Activated T-helper 1 cell treated with Interleukin-2 at 50 U/mL for 16 hours (primary cell): ENCODE measurements at places on chromosomes 6 and 20.

- no peak for DNase-seq
Measured at GRCh38 chr6:11096109-11096508, 2.5 kb downstream of the SMIM13 start.

GRCh38 chr6:145352382-145353080 lies 382.8 kb downstream of the EPM2A start:
- DNase-seq = no peak

- no peak for DNase-seq
Measured at GRCh38 chr6:1635305-1636010, 25.7 kb downstream of the FOXC1 start.

- no peak for DNase-seq
Measured at GRCh38 chr20:44910690-44911262, 916 bp downstream of the PABPC1L start.

GRCh38 chr20:44097521-44098255 lies 89.3 kb downstream of the JPH2 start:
- DNase-seq = no peak

DNA sequence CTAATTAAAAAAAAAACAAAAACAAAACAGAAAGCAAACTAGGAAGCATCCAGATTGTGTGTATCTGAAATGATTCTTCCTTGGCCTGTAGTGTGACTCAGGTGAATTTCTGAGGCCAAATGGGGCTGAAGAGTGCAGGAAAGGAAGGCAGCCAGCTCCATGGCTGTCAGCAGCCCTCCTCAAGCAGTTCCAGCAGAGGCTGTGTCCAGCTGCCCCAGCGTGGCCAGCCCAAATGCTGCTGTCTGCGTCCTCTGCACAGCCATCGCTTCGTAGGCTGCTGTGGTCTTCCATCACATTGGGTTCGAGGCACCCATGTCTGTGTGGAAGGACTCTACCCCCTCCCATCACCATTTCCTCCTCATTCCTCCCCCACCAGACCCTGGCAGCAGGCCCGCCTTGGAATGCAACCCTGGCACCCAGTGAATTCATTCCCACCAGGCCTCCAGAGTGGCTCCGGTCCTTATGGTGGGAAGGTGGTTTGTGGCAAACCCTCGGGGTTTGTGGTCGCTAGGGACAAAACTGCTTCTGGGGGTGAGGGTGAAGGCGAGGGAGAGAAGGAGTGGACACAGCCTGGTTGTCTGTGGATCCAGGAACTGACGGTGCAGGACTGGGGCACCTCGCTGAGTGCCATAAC lies 81.5 kb downstream of the MYLK4 start:
- DNase-seq = no peak

DNA sequence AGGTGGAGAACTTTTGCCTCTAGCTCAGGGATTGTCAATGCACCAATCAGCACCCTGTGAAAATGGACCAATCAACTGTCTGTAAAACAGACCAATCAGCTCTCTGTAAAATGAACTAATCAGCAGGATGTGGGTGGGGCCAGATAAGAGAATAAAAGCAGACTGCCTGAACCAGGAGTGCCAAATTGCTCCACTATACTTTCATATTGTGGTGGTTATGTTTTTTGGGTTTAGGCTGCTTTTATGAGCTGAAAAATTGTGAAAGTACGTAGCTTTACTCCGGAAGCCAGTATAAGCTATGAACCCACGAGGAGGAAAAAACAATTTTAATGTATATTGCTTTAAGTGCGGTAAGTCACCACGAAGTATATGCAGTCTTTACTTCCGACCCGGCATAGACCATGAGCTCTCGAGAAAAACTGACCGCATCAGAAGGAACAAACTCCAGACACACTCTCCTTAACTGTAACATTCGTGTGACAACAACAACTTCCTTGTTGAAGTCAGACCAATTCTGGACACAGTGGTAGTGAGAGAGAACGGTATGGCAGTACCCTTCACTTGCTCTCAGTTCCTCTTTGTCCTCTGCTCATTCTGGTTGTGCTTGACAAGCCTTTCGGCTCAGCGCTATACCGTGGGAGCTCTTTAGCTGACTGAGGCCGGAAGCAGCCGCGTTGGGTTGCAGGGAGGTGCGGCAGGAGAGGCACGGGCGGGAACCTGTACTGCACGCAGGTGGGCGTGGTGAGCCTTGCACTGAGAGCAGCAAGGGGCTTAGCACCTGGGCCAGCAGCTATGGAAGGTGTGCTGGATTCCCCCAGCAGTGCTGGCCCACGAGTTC lies 81.9 kb upstream of the E2F3 start:
- peak; percentile 62 for DNase-seq

DNA sequence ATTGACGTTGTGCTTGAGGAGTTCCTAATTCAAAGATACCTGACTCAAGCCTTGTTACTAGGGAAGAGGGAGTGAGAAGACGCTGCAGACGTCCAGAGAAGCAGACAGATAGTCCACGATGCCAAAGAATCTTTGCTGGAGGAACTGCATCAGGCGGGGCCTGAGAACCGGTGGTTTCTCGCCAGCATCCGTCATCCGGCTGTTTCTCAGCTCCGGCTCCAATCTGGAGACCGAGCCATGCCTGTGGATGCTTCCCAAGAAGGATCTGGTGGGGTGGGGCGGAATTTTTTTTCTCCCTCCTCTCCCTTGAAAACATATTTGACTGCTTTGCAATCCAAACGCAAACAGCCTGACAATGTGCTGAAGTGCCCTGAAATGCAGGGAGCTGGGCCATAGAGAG lies 125.8 kb upstream of the SRSF6 start:
- no peak for DNase-seq

- no peak for DNase-seq
Measured at GRCh38 chr20:50272724-50273446, 82.3 kb downstream of the CEBPB start.

GRCh38 chr6:64538722-64539121 lies 903.1 kb downstream of the PHF3 start:
- DNase-seq = no peak

- no peak for DNase-seq
Measured at GRCh38 chr6:15628499-15629131, 34.2 kb downstream of the DTNBP1 start.

DNA sequence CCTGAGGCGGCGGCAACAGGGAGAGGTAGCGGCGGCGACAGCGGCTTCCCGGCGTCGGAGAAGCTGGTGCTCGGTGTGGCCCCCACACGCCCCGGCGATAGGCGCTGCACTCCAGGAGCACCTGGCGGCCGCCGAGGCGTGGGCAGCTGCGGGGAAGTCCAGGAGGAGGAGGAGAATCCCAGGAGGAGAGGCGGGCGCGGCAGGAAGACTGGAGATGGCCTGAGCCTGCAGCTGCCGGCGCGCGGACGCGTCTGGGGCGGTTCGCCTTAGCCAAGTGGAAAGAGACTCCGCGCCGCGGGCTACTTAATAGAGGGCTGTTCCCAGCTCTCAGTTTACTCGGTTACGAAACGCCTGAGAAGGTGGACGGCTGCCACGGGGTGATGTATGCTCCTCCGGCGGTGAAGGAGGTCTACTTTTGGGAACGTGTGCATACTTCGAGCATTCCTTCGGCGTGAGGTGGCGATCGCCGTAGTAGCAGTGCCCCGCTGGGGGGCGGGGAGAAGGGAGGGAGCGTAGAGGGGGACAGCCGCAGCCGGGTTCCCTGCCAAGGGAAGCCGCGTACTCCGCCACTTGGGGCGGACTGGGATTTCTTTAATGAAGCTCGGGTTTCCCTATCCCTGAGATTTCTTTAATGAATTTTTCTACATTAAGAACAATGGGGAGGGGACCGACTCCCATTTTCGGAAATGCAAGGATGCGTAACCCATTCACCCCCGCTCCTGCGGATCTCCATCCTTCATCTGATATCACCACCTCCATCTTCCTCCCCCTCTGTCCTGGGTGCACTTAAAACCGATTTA lies at the start of gene COL12A1:
Gene COL12A1 (minus strand): TSS at position 278 of the 800 bp plus-strand sequence. CDS start 3,261 bp downstream, outside the sequence.
- DNase-seq = no peak

DNA sequence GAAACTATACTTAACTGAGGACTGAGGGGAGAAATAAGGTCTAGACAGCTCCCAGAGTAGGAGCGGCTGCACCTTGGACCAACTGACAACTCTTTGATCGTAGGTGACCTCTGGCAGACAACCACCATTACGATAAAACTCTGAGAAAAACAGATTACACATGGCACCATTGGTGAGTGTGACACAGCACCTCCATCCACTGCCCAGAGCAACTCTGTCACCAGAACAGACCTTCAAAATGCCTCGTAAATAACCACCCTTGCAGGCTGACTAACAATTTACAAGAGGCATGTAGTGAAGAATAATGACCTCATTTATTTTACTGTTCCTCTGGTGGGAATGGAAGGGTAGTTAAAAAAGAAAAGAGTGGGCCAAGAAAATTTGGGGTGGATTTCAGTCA lies 64.2 kb downstream of the F13A1 start:
- no peak for DNase-seq

- no peak for DNase-seq
Measured at GRCh38 chr6:20946022-20946421, 411.8 kb downstream of the CDKAL1 start.

- no peak for DNase-seq
Measured at GRCh38 chr6:25652007-25652515, at the start of gene SCGN. TSS of gene SCGN (plus strand) at chr6:25652215. CDS start at chr6:25652404, 189 bp downstream.

- no peak for DNase-seq
Measured at GRCh38 chr20:20365480-20366161, 2.3 kb upstream of the INSM1 start.

DNA sequence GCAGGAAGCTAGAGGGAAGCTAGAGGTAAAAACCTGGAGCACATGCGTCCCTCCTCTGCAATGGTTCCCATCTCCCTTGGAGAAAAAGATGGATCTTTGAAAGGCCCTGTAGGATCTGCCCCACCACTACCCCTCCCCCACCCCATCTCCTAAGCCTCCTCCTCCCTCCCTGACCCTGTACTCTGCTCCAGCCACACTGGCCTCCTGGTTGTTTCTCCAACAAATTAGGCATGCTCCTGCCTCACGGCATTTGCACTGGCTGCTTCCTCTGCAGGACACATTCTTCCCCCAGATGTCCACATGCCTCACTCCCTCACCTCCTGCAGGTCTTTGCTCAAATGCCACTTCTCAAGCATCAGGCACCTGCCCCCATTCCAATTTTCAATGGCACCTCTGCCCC lies 45.5 kb downstream of the UBE2V1 start:
- no peak for DNase-seq

- peak; percentile 100 for DNase-seq
Measured at GRCh38 chr6:41072836-41073202, at the start of gene NFYA. TSS of gene NFYA (plus strand) at chr6:41072974. CDS start at chr6:41079090, 6,116 bp downstream.

DNA sequence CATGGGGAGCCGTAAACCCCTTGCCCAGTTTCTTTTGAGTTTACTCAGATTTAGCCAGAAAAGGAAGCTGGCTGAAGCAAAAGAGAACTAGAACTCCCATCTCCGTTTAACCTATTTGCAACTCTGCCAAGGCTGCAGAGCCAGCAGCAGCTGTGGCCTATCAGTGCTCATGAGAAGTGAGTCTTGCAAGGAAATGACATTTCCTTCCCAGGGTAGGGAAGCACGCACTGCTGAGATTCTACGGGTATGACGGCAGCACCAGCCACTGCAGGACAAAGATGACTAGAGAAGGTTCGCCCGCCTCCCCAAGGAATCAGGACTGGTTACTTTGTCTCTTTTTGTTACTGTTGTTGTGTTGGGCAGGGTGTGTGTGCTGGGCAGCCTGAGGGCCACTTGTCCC lies 47.6 kb downstream of the PPP1R3G start:
- DNase-seq = no peak

- no peak for DNase-seq
Measured at GRCh38 chr6:57068061-57068460, 21.6 kb downstream of the KIAA1586 start.

DNA sequence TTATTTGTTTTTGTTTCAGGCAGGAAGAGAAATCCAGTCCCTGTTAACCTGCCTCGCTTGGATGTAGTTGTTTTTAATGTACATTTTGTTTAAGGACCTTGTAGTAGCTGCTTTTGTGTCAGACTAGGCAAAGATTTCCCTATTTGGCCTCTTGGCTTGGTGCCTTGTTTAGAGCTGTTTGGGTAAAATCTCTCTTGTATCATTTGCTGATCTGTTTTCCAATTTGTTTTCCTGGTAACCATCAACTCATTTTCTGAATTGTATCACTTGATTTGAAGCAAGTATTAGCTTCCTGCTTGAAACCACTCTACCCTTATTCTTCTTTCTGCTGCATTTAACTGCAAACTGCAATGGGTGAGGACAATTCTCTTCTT lies 160.7 kb downstream of the ZFAND3 start:
- DNase-seq = no peak

DNA sequence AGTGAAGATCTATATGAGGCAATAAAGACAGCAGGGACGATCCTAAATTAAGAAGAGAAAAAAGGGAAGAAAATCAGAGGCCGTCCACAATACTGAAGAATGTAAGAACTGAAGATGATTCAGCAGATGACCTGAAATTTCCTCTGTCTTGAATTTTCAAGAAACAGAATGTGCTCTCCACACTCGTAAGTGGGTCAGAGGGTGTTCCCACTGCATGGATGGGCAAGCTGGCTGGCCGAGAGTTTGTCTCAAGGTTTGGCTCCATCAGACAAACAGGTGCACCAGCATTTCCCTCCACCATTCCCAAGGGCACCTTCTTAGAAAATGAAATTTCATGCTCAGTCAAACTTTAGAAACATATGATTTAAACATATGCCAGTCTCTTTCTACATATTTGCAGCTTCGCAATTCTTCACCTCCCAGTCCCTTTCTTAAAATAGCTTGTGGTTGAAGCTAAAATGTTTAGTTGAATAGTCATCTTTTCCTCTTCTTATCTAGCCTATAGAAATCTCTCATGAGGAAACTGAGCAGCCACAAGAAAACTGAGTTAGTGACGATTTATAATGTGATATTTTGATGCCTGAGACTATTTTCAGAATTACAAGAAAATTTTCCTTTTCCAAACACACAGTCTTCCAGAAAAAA lies 576.4 kb downstream of the PRKN start:
- no peak for DNase-seq

GRCh38 chr6:96900873-96901272 lies 3.2 kb upstream of the NDUFAF4 start:
- no peak for DNase-seq

- no peak for DNase-seq
Measured at GRCh38 chr20:62603021-62603906, 39.0 kb upstream of the SLCO4A1 start.

DNA sequence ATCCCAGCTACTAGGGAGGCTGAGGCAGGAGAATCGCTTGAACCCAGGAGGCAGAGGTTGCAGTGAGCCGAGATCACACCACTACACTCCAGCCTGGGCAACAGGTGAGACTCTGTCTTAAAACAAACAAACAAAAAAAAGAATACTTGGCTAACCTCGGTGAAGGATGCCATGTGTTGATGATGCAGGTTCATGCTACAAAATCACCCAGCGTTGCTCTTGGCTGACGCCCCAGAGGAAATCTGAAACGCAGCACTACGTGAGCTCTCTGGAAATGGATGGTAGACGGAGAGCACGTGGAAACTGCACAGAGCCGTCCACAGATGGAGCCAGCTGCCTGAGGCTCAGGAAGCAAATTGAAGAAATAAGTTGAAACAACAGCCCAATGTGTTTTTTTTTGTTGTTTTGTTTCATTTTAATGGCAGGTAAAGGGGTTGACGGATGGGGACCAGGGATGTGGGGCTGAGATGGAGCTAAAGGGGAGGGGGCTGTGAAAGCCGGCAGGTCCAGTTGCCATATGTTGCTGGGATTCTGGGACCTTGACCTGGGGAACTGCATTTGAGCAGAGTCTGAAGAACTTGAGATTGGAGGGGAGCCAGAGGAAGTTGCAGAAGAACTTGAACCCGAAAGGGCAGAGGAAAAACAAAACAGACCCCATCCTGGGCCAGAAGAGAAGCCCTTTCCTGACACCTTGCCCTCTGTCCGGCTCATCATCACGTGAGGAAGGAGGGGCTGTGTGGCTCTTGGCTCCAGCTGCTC lies 12.8 kb upstream of the MANBAL start:
- no peak for DNase-seq

GRCh38 chr20:52542131-52542530 lies 350.6 kb upstream of the ZFP64 start:
- DNase-seq = no peak

- no peak for DNase-seq
Measured at GRCh38 chr6:169981568-169981967, 230.1 kb downstream of the ERMARD start.
